ENCODE measurements at places on chromosomes 12 and 14.

DNA sequence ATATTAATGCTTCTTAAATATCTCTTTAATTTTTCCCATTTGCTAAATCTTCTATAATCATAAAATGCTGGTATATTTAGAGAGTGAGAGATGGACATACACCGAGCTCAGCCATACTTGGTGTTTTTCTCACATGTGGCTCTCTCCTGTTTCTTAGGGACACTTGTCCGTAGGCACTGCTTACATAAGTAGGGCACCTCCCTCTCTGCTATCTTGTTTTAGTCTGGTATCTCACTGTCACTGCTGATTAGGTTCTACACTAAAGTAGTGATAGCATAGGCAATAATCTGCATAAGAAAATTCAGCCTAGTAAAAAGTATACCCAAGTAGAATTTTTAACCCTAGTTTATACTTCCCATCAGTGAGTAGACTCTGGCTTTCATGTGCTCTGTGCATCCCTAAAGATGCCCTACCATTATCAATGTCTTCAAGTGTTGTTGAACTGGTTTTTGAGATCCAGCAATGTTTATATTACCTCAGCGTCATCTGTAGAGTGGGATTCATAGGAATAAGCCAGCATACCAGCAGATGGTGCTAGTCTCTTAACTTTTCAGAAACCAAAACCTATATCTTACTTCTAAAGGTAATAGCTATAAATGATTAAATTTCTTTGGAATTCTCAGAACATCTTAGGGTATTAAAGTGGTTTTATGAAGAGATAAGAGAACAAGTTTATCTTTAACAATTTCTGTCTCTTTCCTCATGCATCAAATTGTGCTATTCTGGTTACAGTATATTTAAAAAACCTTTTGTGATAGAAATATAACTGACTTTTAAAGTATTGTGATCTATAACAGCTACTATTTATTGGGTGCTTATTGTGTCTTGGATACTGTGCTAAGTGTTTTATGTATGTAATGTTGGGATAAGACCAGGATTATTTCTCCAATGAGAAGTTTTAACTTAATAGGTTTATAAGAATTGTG is 32.9 kb downstream of the ARID2 start:
- DNase-seq, result peak; percentile 30

- DNase-seq, result no peak
Measured at GRCh38 chr14:29722831-29723230, 204.8 kb downstream of the PRKD1 start.

GRCh38 chr14:79483477-79484388 is 727.6 kb downstream of the DIO2 start:
- DNase-seq, result no peak

- no peak for DNase-seq
Measured at GRCh38 chr12:102596031-102596430, 115.7 kb upstream of the IGF1 start.

GRCh38 chr14:61531465-61532122 is 163.7 kb upstream of the HIF1A start:
- no peak for DNase-seq

DNA sequence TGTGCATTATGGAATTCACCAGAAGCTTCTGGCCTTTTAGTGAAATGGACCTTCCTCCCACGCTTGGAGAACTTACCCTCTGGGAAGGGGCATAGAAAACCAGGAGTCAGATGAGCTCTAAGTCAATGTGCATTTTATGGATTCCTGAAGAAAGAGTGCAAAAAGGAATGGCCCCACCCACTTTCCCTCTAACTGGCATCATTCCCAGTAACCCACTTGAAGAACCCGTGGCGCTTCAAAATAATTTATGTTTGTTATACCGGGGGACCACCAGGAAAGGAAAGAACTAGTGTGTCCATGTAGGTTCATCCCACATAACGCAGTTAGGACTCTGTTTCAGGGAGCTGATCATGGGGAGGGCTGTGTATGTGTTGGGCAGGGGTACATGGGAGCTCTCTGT is 1153.4 kb downstream of the TMEM121 start:
- no peak for DNase-seq

DNA sequence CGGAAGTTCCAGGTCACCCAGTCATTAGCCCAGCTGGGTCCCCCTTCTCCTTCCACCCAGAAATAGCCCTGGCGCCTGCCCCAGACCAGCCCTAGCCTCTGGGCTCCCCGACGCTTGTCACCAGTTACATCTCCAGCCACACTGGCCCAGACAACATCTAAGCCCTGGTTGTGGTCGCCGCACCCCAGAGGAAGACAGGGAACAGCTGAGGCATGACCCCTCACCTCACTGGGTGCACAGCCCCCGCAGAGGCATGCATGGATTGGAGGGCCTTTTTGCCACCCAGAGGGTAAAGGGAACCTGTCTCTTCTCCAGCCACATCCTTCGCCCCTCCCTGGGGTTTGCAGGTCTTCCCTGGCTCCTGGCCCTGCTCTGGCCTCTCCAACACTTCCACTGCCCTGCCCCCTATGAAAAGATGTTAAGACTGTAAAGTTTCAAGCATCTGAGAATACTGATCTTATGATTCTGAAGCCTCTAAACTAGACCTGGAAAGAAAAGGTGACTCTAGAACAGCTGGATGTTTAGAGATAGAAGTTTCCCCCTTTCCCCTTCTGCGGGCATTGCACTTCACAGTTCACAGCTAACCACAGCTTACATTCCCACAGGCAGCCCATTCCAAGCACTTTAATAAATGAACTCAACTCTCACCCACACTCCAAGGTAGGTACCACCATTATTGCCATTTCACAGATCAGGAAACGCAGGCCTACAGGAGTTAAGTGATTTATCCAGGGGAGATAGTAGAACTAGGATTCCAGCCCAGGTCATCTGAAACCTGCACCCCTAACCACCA is 14.7 kb downstream of the TMEM119 start:
- DNase-seq, result no peak

- peak; percentile 17 for DNase-seq
Measured at GRCh38 chr12:29067430-29067829, 81.6 kb upstream of the FAR2 start.

GRCh38 chr12:7376196-7376595 is 67.8 kb downstream of the CD163L1 start:
- no peak for DNase-seq

GRCh38 chr12:77362509-77363210 is 297.3 kb upstream of the E2F7 start:
- DNase-seq, result no peak

- no peak for DNase-seq
Measured at GRCh38 chr12:26339976-26340375, 144.6 kb downstream of the SSPN start.

GRCh38 chr12:130031571-130032189 is 127.9 kb upstream of the TMEM132D start:
- peak; percentile 6 for DNase-seq

DNA sequence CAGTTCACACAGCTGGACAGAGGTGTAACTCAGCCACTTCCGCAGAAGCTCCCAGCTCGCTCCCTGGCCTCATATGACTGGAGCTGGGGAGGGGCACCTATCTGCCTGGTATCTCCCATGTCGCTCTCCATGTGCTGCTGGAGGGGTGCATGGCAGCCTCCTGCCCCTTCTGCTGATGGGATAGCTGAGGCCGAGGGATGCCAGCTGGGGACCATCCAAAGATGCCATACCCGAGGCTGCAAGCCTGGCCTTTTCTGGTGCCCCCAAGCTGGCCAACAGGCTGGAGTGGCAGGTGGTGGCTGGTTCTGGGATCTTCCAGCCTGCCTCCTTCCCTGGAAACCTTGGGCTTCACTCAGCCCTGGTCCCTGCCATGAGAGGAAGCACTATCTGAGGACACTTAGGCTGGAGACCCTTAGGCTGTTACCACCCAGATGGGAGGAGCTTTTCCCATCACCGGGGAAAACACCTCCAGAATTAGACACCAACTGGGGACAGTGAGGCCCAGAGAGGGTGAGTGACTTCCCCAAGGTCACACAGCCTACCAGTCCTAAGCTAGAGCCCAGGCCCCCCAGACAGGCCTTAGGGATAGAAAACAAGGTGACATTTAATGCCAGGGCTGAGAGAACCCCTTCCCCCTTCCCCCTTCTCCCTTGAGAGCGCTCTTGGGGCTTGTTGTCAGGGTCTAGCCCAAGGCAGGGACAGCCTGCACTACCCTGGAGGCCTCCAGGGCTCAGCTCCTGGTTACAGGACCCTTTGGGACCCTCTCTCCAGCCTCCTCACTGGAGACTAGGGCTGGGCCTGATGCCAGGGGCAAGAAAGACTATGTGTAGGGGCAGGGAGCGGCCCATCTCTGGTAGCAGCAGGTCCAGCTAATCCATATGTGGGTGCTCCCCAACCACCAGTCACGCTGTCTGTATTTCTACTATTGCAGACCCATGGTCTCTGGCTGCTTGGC is 7.1 kb downstream of the DTX1 start:
- DNase-seq, result no peak

DNA sequence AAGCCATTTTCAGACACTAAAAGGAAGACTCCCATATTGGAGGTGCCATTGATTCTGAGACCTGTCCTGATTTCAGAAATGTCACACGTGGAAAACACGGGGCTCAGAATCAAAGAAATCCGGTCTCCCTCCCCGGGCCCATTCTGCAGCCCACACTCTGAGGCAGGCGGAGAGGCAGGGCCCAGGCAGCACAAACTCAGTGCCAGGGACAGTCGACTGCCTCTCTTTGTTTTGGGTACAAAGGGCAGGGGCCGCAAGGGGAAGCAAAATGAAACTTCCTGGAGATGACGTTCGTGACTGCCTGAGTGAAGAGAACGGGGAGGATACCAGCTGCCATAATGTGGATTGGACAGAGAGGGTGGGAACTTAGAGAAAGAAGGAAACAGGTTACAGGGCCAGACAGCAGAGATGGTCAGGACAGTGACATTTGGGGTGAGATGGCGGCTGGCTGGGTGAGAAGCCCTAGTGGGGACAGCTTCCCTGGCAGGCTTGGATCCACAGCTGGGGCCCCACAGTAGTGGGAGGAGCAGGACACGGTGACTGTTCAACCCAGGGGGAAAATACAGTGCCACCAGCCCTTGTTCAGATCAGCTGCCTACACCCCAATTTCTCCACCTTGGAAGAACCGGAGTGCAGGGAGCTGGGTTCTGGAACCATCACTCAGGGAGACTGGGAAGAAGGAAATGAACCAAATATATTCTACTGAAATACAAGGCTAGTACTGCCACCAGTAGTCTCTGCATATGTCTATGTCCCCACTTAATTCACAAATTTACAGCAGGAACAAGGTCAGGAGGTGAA is 8.1 kb downstream of the GAPDH start:
- DNase-seq, result no peak
